ENCODE measurements at places on chromosomes 6 and 20.

DNA sequence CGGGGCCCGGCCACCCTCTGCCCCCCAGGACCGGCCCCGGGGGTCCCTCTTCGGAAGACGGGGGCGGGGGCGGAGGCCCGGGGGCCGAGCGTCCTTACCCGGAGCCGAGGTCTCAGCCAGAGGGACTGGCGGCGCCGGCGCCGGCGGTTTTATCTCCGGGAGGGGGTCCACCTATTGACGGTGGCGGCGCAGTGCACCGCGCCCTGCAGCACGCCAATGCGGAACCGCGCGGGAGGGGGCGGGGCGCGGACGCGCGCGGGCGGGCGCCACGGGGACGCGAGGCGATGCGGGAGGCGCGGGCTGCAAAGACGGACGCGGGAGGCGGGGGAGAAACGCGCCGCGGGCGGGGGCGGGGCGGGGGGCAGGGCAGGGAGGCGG is at the start of gene EEF1A2:
Gene EEF1A2 (minus strand): TSS at position 124 of the 378 bp plus-strand sequence. CDS start 1,320 bp downstream, outside the sequence.
- no peak for DNase-seq

DNA sequence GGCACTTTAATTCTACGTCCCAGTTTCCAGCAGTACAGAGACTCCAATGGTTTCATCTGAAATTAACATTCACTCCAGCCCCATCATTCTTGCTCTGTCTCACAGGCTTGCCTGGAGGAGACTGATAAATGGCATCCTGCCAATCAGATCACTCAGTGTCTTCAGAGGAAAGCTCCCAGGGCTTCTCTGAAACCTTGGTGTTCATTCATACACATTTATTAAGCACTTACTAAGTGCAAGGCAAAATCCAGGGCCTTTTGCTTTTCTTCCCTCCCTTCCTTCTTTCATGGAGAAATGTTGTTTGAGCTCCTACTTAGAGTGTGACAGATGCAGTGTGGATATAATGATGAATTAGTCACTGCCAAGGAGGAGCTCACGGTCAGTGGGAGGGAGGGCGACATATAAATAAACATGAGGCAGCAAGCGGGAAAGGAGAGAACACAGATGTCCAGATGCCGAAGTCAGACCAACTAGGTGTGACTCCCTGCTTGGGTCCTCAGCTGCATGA is 106.7 kb upstream of the DTNBP1 start:
- no peak for DNase-seq

DNA sequence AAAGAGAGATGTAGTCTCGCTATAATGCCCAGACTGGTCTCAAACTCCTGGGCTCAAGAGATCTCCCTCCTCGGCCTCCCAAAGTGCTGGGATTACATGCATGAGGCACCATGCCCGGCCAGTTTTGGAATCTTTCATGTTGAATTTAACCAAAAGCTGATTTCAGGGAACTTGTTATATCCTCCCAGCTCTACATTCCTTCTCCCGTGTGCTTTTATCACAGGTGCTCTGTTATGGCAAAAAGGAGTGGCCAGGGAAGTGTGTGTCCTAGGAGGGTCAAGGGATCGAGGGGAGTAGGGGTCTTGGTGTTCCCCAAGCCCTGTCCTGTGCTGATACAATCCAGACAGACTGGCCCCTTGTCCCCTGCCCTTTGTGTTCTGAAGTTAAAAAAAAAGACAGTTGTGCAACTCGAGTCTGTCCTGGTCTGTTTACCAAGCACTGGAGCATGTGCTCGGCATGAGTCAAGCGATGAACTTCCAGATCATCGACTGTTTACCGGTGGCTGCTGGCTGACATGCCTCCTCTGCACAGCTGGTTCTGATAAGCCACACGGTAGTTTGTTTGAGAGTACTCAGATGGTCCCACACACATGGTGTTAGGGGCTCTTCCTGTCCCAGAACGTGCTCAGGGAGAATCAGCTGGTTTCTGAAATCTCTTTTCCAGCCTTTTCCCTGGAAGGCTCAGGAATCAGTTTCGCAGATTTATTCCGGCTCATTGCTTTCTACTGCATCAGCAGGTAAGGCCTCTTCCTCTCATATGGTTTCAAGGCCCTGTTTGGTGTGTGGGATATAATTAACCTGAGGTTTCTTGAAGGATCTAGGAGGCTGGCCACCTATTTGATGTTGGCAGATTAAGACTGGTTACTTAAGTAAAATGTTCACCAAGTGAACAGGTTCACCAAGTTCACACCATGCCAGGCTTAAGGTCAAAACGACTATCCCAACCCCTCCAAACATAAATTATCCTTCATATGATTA is 52.6 kb upstream of the NAA20 start:
- DNase-seq, result no peak

DNA sequence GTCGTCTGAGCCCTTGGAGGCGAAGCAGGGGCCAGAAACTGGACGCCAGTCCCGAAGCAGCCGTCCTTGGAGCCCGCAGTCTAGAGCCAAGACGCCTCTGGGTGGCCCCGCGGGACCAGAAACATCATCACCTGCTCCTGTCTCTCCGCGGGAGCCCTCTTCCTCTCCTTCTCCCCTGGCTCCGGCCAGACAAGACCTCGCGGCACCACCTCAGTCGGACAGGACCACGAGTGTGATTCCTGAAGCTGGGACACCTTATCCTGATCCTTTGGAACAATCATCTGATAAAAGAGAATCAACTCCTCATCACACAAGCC is 416 bp downstream of the RSPH4A start:
- peak; percentile 10 for DNase-seq

GRCh38 chr6:148578489-148578814 is 168.4 kb upstream of the UST start:
- DNase-seq, result no peak

DNA sequence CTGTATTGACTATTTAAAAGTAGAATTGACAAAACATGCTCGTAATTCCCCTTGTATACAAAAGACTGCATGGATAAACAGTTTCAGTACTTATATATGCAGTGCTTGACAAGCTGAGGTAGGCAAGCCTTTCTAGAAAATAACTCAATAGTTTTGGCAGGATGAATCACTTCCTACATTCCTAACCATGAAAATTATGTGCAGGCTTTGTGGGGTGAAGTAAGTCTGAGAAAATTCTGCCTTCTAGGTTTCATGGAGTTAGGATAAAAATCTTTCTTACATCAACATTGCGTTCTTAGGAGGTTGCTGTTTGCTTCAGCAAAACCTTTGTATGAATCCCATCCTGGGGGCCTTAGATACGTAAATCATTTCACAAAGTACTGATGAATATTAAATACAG is 801.4 kb upstream of the EYS start:
- DNase-seq, result no peak

DNA sequence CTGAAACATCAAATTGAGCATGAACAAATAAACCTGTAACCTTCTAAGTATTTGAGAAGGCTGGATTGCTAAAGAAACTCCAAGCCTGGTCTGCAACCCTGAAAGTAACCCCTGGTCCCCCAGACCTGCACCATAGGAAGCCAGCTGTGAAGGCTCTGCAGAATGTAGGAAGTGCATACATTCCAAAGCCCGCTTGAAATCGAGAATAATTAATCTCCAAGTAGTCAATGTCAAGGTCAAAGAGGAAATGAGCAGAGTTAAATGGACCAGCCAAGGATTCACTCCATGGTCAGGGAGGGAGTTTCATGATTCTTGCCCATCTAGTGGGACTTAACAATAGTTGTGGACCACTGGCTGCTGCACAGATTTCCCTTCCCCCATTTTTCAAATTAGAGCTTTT is 107.6 kb upstream of the RNF24 start:
- no peak for DNase-seq

GRCh38 chr20:35339007-35339406 is 46.8 kb upstream of the FAM83C start:
- no peak for DNase-seq

- no peak for DNase-seq
These were observed 75.4 kb upstream of the ADGRB3 start for GRCh38 chr6:68559716-68560115.

DNA sequence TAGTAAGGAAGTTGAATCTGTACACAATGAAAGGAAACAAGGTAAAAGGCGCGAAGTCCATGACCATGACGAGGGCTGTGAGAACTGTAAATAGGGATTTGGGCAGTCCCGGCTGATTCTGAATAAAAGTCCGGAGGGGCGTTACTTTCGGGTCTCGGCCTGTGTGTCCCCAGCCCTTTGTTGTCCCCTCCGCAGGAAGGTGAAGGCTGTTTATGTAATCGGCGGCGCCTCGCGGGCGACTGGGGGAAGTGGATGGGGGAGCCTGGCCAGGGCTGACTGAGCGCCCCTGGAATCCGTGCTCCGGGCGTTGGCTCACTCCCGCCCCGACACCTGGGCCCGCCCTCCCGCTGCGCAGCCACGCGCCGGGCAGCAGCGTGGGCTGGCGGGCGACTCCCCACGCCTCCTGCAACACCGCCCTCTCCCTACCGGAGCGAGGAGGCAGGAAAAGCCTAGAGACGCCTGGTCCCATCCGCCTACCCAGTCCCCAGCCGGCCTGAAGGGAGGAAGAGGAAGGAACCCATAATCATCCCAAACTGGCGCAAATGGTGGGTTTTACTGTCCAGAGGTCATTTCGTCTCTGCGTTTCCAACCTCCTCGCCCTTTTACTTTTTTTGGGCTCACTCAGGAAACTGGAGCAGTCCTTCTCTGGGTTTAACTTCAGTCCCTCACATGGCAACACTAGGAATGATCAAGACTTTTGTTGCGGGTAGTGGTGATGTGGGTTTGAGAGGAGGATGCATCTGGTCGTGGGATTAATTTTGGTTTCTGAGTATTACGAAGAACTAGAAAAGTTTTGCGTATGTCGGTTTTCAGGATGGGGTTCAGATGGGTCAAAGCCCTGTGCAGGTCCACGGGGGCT is 12.1 kb downstream of the TRIM31 start:
- no peak for DNase-seq

GRCh38 chr6:15137086-15137485 is 108.8 kb upstream of the JARID2 start:
- no peak for DNase-seq

- DNase-seq, result no peak
These were observed 4.0 kb upstream of the GJB7 start for GRCh38 chr6:87333033-87333432.

DNA sequence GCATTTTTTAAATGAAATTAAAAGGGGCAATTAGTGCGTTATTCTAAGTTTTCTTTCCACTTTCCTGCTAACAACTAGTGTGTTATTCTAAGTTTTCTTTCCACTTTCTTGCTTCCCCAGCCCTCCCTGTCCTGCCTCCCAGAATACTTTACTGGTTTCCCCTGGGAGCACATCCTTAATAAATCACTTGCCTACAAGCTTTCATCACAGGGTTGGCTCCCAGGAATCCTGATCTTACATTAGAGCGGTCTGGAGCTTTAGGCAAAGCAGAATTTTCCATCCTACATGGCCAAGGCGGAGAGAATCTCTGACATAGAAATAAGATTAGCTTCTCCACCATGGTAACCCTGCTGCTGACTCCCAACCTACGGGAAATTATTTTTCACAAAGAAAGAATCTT is 150.4 kb downstream of the BFSP1 start:
- DNase-seq, result no peak

- DNase-seq, result no peak
These were observed 50.9 kb upstream of the KIF16B start for GRCh38 chr20:16624106-16624505.

GRCh38 chr6:89690944-89691324 is 52.4 kb upstream of the LYRM2 start:
- no peak for DNase-seq

GRCh38 chr6:161074496-161075121 is 83.0 kb downstream of the MAP3K4 start:
- no peak for DNase-seq

- peak; percentile 81 for DNase-seq
These were observed 15.0 kb downstream of the CALHM6 start for GRCh38 chr6:116476002-116476678.

- peak; percentile 80 for DNase-seq
These were observed 162.4 kb downstream of the ID4 start for GRCh38 chr6:19999319-20000191.

- peak; percentile 11 for DNase-seq
These were observed 75.5 kb downstream of the ZDHHC14 start for GRCh38 chr6:157456524-157456829.

GRCh38 chr6:147392917-147393625 is 115.4 kb upstream of the SAMD5 start:
- no peak for DNase-seq

DNA sequence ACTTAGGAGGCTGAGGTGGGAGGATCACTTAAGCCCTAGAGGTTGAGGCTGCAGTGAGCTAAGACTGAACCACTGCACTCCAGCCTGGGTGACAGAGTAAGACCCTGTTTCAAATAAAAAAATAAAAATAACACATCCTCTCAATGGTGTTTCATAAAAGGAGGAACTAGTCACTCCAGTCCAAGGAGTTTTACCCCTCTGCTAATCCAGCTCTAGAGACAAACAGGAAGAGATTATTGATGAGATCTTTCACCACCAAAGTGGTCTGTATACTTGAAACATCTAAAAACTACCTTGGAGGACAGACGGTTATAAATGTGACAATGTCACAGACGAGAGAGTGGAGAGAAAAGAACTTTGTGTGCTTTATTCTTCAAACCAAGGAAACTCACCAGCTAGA is 58.2 kb downstream of the PIGU start:
- DNase-seq, result peak; percentile 41

GRCh38 chr6:137210903-137211302 is 8.3 kb downstream of the IFNGR1 start:
- no peak for DNase-seq

- no peak for DNase-seq
These were observed 1.6 kb downstream of the DSP start for GRCh38 chr6:7542874-7543624.

DNA sequence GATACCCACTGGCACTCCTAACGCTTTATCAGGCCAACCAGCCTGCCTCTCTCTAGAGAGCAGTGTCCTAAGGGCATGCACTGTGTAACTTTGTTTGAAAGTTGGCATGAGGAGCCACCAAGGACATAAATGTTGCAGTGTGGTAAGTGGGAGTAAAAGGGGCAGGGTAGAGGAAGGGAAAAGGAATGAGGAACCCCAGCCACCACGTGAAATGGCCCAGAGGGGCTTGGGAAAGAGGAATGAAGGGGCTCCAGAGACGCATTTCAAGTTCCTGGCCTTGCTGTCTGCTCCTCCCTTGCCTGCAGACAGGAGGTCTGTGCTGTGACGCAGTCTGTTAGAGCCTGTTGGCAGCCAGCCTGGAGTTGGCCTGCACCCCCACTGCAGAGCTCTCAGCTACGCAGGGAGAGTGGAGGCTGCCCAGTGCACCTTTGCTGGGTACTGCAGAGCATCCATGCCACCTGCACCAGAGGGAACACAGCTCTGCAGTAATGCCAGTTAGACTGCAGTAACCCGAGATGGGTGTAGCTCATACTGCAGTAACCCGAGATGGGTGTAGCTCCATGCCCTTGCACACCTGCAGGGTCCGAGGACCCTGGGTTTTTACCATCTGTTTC is 86.8 kb upstream of the SNAP25 start:
- no peak for DNase-seq

- no peak for DNase-seq
These were observed 539.7 kb downstream of the QKI start for GRCh38 chr6:163954088-163954775.

- DNase-seq, result no peak
These were observed 115.2 kb upstream of the FAM184A start for GRCh38 chr6:119193707-119194106.

- DNase-seq, result peak; percentile 59
These were observed 9.7 kb downstream of the ATG5 start for GRCh38 chr6:106315765-106316374.

GRCh38 chr6:67881706-67882065 is 753.4 kb upstream of the ADGRB3 start:
- DNase-seq, result peak; percentile 43

- no peak for DNase-seq
These were observed 11.6 kb downstream of the PTPRT start for GRCh38 chr20:43178080-43178479.

GRCh38 chr6:78533876-78534275 is 333.5 kb upstream of the IRAK1BP1 start:
- DNase-seq, result no peak

- DNase-seq, result no peak
These were observed 57.0 kb upstream of the FRMD1 start for GRCh38 chr6:168136001-168136400.

- DNase-seq, result no peak
These were observed 43.2 kb downstream of the PHIP start for GRCh38 chr6:79034865-79035264.
